Neural progenitor cell (in vitro differentiated cells): ENCODE measurements at places on chromosomes 16 and 17. TPM values are rescaled to one million over a fixed set of nuclear protein-coding genes. Genes with fewer than 3 reads are reported as not detected.

DNA sequence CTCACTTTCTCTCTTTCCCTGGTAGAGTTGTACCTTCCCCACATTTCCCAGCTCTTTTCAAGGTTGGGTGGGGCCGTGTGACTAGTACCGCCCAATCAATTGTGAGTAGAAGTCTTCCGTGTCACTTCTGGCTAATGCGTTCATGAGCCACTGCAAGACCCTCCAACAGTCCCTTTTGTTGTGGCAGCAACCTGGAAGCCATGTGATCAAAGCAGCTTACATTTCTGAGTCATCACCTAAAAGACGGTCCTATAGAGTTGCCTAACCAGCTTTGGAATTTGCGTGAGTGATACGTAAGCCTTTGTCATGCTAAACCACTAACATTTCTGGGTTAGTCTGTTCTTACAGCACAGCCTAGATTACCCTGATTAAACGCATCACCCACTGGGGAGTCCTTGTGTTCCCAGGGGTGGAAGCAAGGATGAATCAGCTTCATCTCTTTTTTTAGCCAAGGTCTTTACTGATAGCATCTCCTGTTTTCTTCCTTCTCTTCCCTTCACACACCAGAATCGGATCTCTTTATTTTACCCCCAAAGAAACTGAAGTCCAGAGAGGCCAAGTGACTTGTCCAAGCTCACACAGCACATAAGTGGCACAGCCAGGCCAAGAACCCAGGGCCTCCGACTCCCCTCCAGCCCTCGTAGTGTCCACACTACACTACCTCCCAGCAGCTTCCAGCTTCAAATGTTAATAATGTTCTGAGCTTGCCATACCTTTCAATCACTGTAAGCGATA is 366.3 kb upstream of the XYLT1 start:
- H3K27me3 ChIP-seq, result no peaks in the 10 kb centered on the region
- no peaks in the 10 kb centered on the region for H3K36me3 ChIP-seq
- H3K27ac ChIP-seq, result no peak overlapping the region
- peaks cover 7% of the 10 kb centered on the region for H3K4me1 ChIP-seq

- H3K27ac ChIP-seq, result no peak overlapping the region
- no peaks in the 10 kb centered on the region for H3K36me3 ChIP-seq
- H3K27me3 ChIP-seq, result no peaks in the 10 kb centered on the region
- H3K4me1 ChIP-seq, result no peaks in the 10 kb centered on the region
- no peak for DNase-seq
These were observed 187.5 kb downstream of the IRF8 start for GRCh38 chr16:86086471-86086870.

DNA sequence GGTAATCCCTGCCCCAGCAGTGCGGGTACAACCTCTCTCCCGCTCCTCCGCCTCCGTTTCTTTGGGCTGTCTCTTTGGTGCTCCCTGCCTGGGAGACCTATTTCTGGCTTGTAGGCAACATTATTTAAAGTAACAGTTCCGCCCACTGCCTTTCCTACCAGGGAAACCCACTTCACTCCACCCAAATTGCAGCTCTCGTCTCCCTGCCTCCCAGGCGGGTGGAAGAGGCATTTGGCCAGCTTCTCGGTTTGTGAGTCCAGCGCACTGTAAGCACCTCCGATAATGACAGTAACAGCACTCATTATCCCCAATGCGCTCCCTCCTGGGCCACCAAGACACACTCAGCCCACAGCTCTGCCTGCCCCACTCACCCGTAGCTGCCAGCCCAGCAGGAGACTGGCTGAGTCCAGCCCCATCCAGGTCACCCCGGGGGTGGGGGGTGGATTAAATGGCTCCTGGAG is 165.1 kb upstream of the CDC42EP4 start:
- DNase-seq, result no peak
- peaks cover 24% of the 10 kb centered on the region for H3K4me1 ChIP-seq
- no peak overlapping the region for H3K27ac ChIP-seq
- H3K4me3 ChIP-seq, result no peak overlapping the region
- no peaks in the 10 kb centered on the region for H3K36me3 ChIP-seq

- H3K4me3 ChIP-seq, result no peak overlapping the region
- no peaks in the 10 kb centered on the region for H3K27me3 ChIP-seq
- DNase-seq, result no peak
- H3K27ac ChIP-seq, result peak overlapping the region; percentile 12
- H3K4me1 ChIP-seq, result peaks cover 44% of the 10 kb centered on the region
- H3K36me3 ChIP-seq, result no peaks in the 10 kb centered on the region
These were observed 72.0 kb downstream of the MSI2 start for GRCh38 chr17:57328109-57328882.

GRCh38 chr17:66667491-66668030 is 167.4 kb upstream of the CACNG5 start:
- H3K27me3 ChIP-seq, result no peaks in the 10 kb centered on the region
- no peak overlapping the region for H3K4me3 ChIP-seq
- no peaks in the 10 kb centered on the region for H3K4me1 ChIP-seq
- no peak overlapping the region for H3K27ac ChIP-seq
- no peak for DNase-seq

- no peaks in the 10 kb centered on the region for H3K27me3 ChIP-seq
- DNase-seq, result no peak
- H3K36me3 ChIP-seq, result no peaks in the 10 kb centered on the region
- H3K4me3 ChIP-seq, result no peak overlapping the region
- no peaks in the 10 kb centered on the region for H3K4me1 ChIP-seq
These were observed 297.5 kb upstream of the FOXF1 start for GRCh38 chr16:86212706-86213436.

Gene TAC4
- not detected in 2 replicates for total RNA-seq

- no peak overlapping the region for H3K4me3 ChIP-seq
- no peak for DNase-seq
- no peak overlapping the region for H3K27ac ChIP-seq
These were observed 7.3 kb downstream of the ABI3 start for GRCh38 chr17:49217651-49218413.

DNA sequence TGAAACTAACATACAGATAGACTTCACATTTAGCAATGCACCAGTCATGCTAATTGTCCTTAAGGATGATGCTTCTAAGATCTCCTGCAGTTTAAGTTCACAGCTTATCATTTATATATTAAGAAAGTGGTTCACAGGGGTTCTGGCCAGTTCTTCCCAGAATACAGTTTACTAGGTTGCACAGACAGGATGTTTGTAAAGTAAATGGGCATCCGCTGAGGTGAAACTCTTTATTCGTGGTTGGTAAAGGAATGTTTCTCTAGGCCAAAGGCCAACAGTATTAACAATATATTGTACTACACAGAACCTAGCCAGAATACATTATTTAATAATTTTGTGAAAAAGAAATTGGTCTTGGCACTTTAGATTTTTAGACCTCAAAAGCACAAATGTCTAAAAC is 1427.3 kb downstream of the CDH8 start:
- no peaks in the 10 kb centered on the region for H3K36me3 ChIP-seq
- no peak for DNase-seq
- H3K27me3 ChIP-seq, result no peaks in the 10 kb centered on the region
- H3K4me1 ChIP-seq, result no peaks in the 10 kb centered on the region
- H3K27ac ChIP-seq, result no peak overlapping the region

GRCh38 chr17:1179112-1179817 is 516 bp downstream of the ABR start:
- no peak overlapping the region for H3K27ac ChIP-seq
- peaks cover 48% of the 10 kb centered on the region for H3K27me3 ChIP-seq
- peak overlapping the region; percentile 97 for H3K4me3 ChIP-seq
- H3K36me3 ChIP-seq, result no peaks in the 10 kb centered on the region
- DNase-seq, result peak; percentile 89

- H3K36me3 ChIP-seq, result no peaks in the 10 kb centered on the region
- H3K4me1 ChIP-seq, result peaks cover 15% of the 10 kb centered on the region
These were observed 28.7 kb downstream of the KIAA0513 start for GRCh38 chr16:85056211-85056748.

- no peaks in the 10 kb centered on the region for H3K36me3 ChIP-seq
- peak; percentile 52 for DNase-seq
- H3K27ac ChIP-seq, result no peak overlapping the region
- H3K27me3 ChIP-seq, result no peaks in the 10 kb centered on the region
- H3K4me1 ChIP-seq, result no peaks in the 10 kb centered on the region
These were observed 48.4 kb downstream of the CENPV start for GRCh38 chr17:16304830-16305229.

- H3K27ac ChIP-seq, result no peak overlapping the region
- H3K4me3 ChIP-seq, result no peak overlapping the region
- H3K36me3 ChIP-seq, result no peaks in the 10 kb centered on the region
- DNase-seq, result no peak
- peaks cover 27% of the 10 kb centered on the region for H3K4me1 ChIP-seq
- peaks cover 21% of the 10 kb centered on the region for H3K27me3 ChIP-seq
These were observed 3.8 kb downstream of the MRPL12 start for GRCh38 chr17:81706757-81707624.

DNA sequence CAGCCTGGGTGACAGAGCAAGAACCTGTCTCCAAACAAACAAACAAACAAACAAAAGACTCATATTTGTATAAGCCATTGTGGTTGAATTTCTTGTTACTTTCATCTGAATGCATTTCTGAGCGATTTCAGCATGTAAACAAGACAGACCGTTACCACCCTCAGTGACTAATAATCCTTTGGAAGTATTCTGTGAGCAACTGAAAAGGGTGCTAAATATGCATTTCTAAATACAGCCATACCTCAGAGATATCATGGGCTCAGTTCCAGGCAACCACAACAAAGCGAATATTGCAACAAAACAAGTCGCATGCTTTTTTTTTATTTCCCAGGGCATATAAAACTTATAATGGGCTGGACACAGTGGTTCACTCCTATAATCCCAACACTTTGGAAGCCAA is 109.0 kb downstream of the USP31 start:
- no peaks in the 10 kb centered on the region for H3K27me3 ChIP-seq
- no peak for DNase-seq
- H3K4me1 ChIP-seq, result no peaks in the 10 kb centered on the region
- no peak overlapping the region for H3K4me3 ChIP-seq
- no peaks in the 10 kb centered on the region for H3K36me3 ChIP-seq
- H3K27ac ChIP-seq, result no peak overlapping the region

Gene RAI1
- total RNA-seq, result 18.0 and 27.4 TPM in 2 replicates

Gene SLFN14
- total RNA-seq, result not detected in 2 replicates

- peaks cover 4% of the 10 kb centered on the region for H3K4me1 ChIP-seq
- no peak for DNase-seq
- peaks cover 16% of the 10 kb centered on the region for H3K36me3 ChIP-seq
- H3K4me3 ChIP-seq, result no peak overlapping the region
- H3K27ac ChIP-seq, result no peak overlapping the region
These were observed 6.5 kb downstream of the MARF1 start for GRCh38 chr16:15636392-15636873.

GRCh38 chr16:12896562-12896961 is 4.8 kb upstream of the SHISA9 start:
- H3K27me3 ChIP-seq, result peaks cover 28% of the 10 kb centered on the region
- H3K4me1 ChIP-seq, result peaks cover 11% of the 10 kb centered on the region
- H3K4me3 ChIP-seq, result no peak overlapping the region
- no peak overlapping the region for H3K27ac ChIP-seq

Gene SYT17
- 7.2 TPM in 2 replicates for total RNA-seq

Gene CCL11
- total RNA-seq, result not detected in 2 replicates

DNA sequence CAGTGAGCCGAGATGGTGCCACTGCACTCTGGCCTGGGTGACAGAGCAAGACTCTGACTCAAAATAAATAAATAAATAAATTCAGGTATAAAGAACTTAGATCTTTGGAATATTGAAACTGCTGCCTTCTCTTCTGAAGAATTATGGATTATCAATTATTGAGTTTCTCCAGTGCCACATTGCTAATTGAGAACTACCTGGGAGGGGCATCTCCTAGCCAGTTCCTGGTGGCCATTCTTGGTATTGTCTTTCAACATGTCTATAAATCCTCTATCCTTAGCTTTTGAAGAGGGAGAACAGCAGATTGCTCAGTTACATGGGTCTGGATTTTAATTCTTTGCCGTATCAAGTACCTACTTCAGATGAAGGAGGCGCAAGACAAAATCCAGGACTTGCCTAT is 29.2 kb downstream of the CALCOCO2 start:
- no peaks in the 10 kb centered on the region for H3K27me3 ChIP-seq
- no peaks in the 10 kb centered on the region for H3K4me1 ChIP-seq
- no peak overlapping the region for H3K27ac ChIP-seq
- no peak for DNase-seq
- no peaks in the 10 kb centered on the region for H3K36me3 ChIP-seq

DNA sequence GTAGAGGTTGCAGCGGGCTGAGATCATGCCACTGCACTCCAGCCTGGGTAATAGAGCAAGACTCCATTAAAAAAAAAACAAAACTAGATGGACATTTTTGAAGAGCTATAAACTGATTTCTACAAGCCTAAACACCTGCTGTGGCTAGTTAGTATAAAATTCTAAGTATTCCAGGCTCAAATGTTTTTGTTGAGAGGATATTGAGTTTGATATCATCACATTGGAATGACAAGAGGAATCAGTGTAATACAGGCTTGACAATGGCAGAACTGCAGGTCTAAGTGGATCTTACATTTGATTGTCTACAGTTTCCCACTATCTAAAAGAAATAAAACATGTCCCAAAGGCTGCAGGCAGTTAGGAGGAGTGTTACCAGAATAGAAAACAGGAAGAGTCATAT is 23.9 kb upstream of the DLX3 start:
- H3K4me3 ChIP-seq, result no peak overlapping the region
- no peaks in the 10 kb centered on the region for H3K4me1 ChIP-seq
- no peaks in the 10 kb centered on the region for H3K36me3 ChIP-seq
- H3K27ac ChIP-seq, result no peak overlapping the region
- no peak for DNase-seq
- H3K27me3 ChIP-seq, result no peaks in the 10 kb centered on the region

Gene DRC3
- 0.07 and 0.81 TPM in 2 replicates for total RNA-seq

- H3K27ac ChIP-seq, result no peak overlapping the region
- DNase-seq, result no peak
- H3K4me1 ChIP-seq, result no peaks in the 10 kb centered on the region
- no peaks in the 10 kb centered on the region for H3K27me3 ChIP-seq
- H3K4me3 ChIP-seq, result no peak overlapping the region
These were observed 41.7 kb downstream of the ESRP2 start for GRCh38 chr16:68194251-68194650.

DNA sequence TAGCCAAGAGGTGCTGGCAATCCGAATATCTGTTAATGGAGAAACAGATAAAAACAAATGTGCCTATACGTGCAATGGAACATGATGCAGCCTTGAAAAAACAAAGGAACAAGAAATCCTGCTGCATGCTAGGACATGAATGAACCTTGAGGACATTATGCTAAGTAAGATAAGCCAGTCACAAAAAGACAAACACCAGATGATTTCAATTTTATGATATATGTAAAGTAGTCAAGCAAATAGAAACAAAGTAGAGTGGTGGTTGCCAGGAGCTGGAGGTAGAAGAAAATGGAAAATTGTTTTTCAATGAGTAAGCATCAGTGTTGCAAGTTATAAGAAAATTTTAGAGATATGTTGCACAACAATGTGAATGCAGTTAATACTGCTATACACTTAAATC is 409.7 kb upstream of the CDH8 start:
- H3K27me3 ChIP-seq, result no peaks in the 10 kb centered on the region
- H3K27ac ChIP-seq, result no peak overlapping the region
- no peaks in the 10 kb centered on the region for H3K36me3 ChIP-seq
- DNase-seq, result no peak
- no peaks in the 10 kb centered on the region for H3K4me1 ChIP-seq

Gene TP53TG3B
- total RNA-seq, result not detected in 2 replicates

Gene CUEDC1
- 8.8 and 14.7 TPM in 2 replicates for total RNA-seq

Gene TPSG1
- not detected in 2 replicates for total RNA-seq

Gene HOXB4
- total RNA-seq, result not detected in 2 replicates

GRCh38 chr17:45578516-45579455 is 88.3 kb upstream of the PLEKHM1 start:
- no peak overlapping the region for H3K4me3 ChIP-seq
- peaks cover 22% of the 10 kb centered on the region for H3K4me1 ChIP-seq
- DNase-seq, result no peak
- no peaks in the 10 kb centered on the region for H3K36me3 ChIP-seq
